ENCODE measurements at places on chromosomes 16 and 17.

DNA sequence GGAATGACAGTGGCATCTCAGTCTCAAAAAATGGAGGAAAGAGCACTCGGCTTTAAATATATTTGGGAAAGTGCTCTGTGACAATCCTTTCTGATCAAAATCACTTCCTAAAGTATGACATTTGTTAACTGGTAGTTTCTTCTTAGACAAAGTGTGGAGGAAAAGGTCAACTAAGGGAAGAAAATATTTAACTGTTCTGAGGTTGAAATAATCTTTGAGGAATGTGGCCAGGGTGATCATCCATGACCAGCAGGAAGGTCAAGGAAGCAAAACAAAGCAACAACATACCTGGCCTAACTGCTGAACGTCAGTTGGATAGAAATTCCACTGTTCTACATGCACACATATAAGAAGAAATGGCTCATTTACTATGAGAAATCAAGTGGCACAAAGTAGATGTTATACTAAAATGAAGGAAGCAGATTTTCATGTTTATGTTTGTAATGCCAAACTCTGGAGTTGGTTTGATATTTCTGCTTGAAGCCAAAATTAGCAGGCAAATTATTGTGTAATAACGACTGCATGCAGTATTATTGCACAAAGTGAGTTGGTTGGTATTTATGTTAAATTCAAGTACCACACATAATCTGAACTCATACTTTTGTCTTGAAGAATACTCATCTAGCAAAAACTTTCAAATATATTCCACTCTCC is 87.3 kb upstream of the CORO6 start:
- no peak for DNase-seq

- no peak for DNase-seq
Measured at GRCh38 chr17:62822080-62822904, 14.2 kb upstream of the MARCHF10 start.

DNA sequence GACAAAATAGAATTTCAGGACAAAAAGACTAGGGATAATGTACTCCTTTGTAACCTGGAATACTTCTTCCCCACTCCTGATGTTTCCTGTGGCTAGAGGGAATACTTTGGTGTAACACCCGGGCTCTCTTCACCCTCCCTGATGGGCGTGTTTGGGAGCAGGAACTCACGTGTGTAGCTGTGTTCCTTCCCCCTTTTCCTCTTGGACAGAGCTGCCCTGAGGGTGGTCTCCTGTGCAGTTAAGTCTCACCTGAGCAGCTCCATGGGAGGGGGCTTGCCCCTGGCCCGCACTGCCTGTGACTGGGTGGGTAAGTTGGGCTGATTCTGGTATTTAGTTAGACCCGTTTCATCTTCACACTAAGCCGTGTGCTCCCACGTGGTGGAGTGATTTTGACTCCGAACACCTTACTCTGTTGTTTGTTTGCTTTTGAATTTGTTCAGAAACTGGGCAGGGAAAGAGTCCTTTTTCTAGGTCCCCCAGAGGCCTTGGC is 87.9 kb downstream of the OR1D5 start:
- no peak for DNase-seq

- DNase-seq: no peak
Measured at GRCh38 chr17:82838386-82839063, 1.3 kb downstream of the ZNF750 start.

GRCh38 chr16:79656553-79657115 is 56.1 kb upstream of the MAF start:
- no peak for DNase-seq

GRCh38 chr16:7688811-7689210 is 356.2 kb downstream of the RBFOX1 start:
- no peak for DNase-seq

DNA sequence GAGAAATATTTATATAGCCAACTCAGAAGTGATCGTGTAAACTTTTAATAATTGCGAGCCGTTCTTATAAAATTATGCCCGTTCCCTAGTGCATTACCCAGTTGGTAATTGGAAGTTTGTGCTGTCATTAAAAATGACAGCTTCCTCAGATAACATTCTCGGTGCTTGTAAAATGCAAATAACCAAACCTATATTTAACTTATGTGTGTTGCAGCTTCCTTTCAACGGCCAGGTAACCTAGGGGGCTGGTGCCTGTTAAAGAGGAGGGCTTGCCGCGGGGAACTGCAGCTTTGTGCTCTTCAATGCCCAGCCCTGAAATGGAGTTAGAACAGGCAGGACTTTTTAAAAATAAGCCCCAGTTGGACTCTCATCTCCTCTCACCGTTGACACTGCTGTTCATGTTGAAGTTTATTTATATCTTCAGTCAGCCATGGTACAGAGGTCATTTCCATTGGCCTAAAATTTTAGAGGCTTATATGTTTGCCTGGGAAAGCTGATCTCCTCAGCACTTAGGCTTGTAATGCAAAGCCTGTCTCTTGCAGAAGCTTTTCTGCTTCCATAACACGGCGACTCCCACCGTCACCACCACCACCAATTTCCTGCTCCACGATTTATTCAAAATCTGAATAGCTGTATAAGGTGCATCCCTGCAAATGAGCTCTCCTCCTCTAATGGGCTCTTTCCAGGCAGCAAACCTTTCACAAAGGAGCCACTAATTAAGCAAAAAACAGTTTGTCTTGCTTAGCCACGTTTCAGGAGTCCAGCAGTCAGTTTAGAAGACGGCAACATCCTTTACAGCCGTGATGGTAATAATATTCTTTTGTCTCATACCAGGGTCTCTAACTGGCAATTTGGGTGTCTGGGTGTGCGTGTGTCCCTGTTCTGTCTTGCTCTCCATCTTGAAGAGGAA is 74.7 kb downstream of the RPA1 start:
- no peak for DNase-seq

GRCh38 chr17:55264645-55265298 is at the start of gene HLF:
Gene HLF, plus strand, starts transcription at chr17:55264960. Its CDS starts 525 bp downstream, at chr17:55265485.
- DNase-seq: peak; percentile 81

Measured in NCI-H2171 treated with DMSO at 0.1 percent for 48 hours (cell line).